ENCODE measurements at places on chromosomes 1 and 21.

GRCh38 chr1:84480650-84481049 is 1.6 kb downstream of the RPF1 start:
- ATAC-seq: peak; percentile 25

DNA sequence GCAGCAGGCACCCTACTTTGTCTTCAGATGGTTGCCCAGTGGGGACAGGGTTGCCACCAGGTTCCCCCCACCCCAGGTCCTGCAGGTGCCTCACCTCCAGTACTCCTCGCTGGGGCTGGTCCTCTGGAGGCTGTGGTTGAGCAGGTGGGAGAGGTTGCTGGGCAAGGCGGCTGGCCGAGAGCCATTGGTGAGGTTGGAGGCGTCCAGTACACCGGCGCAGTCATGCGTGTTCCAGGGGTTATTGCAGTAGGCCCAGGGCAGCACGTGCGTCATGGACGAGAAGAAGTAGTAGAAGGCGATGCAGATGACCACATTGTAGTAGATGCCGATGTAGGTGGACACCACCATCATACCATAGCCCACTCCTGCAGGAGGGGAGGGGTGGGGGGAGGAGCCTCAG is 16.9 kb downstream of the CCDC24 start:
- no peak for ATAC-seq

- ATAC-seq: no peak
These were observed 522 bp downstream of the DISP3 start for GRCh38 chr1:11479375-11479979.

DNA sequence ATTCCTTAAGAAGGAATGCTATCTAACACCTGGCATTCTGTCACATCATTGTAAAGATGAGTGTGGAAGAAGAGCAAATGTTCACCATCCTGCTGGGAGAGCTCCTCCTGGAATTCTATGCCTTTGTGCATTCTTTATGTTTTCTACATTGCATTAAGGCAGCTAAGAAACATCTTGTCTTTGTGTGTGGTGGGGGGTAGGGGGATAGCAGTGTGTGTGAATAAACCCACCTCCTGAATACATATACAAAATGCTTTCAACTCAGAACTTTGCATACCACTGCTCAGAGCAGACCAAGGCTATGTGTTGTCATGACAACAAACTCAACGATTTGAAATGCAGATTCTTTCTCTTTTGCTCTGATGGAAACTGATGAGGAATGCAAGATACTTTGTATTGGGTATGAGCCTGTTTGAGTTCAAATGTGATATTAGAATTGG is 193.6 kb upstream of the KAZN start:
- no peak for ATAC-seq

GRCh38 chr1:22045604-22046228 is 6.8 kb upstream of the CDC42 start:
- no peak for ATAC-seq

DNA sequence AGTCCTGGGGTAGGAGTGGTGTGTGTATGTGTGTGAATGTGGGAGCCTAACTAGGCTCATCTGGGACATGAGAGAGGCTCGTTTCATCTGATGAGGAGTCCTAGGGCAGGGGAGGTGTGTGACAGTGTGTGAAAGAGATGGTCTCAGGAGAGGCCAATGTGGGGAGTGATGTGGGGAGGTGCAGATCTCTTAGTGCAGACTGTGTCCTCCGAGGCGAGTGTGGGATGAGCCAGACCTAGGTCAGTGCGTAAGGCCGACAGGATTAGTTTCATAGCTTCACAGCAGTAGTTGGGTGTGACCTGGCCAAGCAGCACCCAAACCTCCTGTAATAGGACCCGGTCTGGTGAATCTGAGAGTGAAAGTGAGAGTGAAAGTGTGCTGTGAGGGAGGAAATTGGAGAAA is 94.7 kb downstream of the LIPI start:
- ATAC-seq: no peak

GRCh38 chr1:201025571-201026002 is 2.1 kb upstream of the KIF21B start:
- peak; percentile 54 for ATAC-seq

- no peak for ATAC-seq
These were observed 48.3 kb upstream of the ARTN start for GRCh38 chr1:43885279-43885801.

Measured in activated T-helper 17 cell treated with anti-CD3 and anti-CD28 coated beads, Interleukin-2, amount 50 U/mL, for 72 hours (primary cell).